ENCODE measurements at places on chromosomes 7 and 10.

GRCh38 chr10:33192190-33192589, 142.3 kb downstream of the NRP1 start:
- DNase-seq, result no peak

- no peak for DNase-seq
These were observed 30.5 kb downstream of the OGDH start for GRCh38 chr7:44636926-44637325.

- no peak for DNase-seq
These were observed 338.9 kb upstream of the KIAA1217 start for GRCh38 chr10:23869996-23870395.

GRCh38 chr10:125779403-125780327, 4.0 kb upstream of the MMP21 start:
- DNase-seq, result no peak

DNA sequence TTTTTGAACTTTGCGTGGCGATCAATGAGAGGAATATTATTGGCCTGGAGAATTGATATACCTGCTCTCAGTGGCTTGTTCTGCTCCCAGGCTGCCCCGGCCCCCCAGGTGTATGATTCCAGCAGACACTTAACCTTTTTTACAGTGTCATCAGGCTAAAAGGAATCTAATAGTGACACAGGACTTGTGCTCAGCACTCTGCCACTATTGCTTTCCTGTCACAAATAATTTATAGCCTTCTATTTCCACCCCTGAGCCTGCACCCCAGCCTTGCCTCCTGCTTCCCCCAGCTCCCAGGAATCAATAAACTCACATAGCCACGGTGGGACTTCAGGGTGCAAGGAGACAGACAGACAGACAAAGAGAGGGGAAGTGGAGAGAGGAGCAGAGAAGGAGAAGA, 28.3 kb downstream of the PAX2 start:
- no peak for DNase-seq

GRCh38 chr7:152050547-152050971, 25.1 kb downstream of the GALNT11 start:
- DNase-seq, result no peak

- DNase-seq, result no peak
These were observed 28.1 kb upstream of the UNCX start for GRCh38 chr7:1204460-1205140.

DNA sequence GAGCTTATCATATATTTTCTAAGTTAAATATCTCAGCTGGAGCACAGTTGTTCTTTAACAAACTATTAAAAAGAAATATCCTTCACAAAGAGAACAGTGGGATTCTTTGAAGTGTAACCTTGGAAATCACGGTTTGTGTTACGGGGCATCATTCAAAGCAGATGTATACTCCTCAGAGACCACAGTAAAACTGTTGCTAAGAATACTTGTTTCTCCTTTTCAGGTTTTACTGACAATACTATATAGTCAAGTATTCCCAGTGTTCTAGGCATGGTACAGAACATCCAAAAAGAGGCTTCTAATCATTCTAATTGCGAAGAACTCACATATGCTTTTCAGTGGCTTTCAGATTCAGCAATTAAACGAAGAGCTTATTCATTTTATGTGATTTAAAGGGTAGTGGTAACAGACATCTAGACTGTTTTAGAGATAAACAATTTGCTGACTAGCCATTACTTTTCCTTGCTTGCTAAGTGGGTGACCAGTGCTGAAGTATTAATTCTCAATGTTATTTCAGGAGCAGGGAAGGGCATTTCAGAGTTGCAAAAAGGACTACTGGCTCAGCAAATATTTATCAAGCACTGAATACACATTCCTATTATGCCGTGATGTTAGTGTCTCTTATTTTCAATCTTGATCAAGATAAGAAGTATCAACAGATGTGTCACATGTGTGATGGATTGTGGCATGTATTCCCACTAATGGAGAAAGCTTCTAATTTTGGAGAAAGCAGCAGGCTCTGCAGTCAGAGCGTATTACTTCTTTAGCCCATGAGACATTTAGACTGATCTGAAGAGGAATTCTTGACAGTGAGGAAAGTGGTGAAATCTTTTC, 236.8 kb downstream of the RNLS start:
- DNase-seq, result no peak

DNA sequence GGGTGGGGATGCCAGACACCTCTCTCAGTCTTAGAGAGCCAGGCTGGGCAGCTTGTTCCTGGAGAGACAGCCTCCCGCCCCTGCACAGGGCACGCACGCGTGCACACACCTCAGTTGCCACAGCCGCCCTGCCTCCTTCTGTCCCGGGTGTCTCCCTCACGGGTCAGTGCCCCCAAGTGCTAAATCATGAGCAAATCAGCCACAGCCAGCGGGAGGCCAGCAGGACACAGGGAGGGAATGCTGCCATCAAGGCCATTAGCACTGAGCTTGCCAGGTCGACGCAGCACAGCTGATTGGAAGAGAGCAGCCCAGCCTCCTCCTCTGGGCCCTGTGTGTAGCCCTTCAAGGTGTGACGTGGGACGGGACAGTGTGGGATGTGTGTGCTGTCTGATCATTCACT, 130.4 kb downstream of the CDH23 start:
- no peak for DNase-seq

DNA sequence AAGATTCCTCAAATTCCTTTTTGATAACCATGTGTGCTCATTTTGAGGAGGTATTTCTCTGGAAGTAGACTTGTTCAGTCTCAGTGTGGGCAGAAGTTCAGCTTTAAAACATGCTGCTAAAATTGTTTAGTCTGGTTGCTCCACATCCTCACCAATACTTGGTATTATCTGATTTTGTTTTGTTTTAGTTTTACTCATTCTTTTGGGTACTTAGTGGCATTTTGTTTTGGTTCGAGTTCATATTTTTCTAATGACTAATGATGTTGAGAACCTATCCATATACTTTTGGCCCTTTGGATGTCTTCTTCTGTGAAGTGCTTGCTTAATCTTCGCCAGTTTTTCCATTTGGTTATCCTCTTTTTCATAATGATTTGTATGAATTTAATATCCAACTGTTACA, 694.2 kb upstream of the FZD8 start:
- no peak for DNase-seq

- DNase-seq, result no peak
These were observed 330.0 kb upstream of the C7orf33 start for GRCh38 chr7:148260599-148260998.

DNA sequence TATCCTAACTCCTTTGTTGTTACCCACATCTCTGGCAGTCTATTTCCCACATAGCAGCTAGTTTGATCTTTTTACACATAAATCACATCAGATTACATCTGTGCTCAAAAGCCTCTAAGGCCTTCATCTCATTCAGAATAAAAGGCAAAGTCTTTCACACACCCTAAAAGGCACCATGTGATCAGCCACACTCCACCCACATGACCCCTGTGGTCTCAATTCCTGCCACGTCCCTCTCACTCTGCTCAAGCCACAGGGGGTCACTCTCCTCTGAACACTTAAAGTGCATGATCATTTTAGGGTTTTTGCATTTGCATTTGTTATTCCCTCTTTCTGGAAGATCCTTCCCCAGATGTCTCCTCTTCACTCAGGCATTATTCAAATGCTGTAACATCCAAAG, 30.8 kb downstream of the ELAPOR2 start:
- no peak for DNase-seq

DNA sequence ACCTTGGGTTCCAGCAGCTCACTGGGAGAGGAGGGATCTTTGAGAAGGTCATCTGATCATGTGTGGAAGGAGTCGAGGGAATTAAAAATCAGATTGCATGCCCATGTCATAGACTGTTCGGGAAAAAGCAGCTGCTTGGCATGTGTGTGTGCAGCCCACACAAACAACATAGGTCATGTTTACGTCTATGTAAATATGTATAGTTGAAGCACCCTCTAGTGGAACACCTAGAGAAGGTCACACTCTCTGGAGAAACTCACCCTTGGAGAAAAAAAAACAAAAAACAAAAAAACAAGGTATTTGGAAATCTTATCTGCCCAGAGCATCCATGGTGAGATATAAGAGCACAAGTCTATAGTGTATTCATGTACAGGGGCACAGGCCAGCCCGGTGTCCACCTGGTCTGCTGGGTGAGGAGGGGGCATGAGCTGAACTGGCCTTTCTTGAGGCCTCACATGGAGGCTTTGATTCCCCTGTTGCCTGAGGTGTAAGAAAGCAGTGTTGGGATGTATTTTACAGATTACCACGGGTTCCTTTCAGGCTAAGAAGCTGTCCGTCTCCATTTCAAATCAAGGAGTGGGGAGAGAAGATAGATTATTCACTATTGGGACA, 98.0 kb downstream of the NPY start:
- no peak for DNase-seq

DNA sequence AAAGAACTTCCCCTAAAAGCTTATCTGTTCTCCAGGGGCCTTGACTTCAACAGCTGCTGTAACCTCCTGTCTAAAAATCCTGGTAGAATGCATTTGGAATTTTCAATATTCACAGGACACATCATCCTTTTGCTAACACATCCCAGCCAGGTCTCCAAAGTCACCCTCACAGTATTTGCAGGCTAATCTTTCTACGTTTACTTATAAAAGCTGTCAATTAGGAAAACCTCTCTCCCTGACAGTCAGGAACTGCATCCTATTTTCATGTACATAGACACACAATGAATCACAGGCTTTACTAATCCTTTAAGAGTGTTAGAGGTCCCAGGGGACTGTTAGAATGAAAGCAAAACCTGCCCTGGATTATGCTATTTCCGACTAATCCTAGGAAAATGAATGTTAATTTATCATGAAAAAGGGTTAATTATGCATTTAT, 102.2 kb downstream of the GFRA1 start:
- DNase-seq, result no peak

Measured in cortex of kidney (tissue), 1 donor.